ENCODE measurements at places on chromosomes 7 and 10. TPM values are rescaled to one million over a fixed set of nuclear protein-coding genes. Genes with fewer than 3 reads are reported as not detected.

C7orf57 gene
- total RNA-seq: not detected

GSTO1 gene
- total RNA-seq: 258 TPM

PDK4 gene
- total RNA-seq: under 0.01 TPM

FGFR2 gene
- total RNA-seq: under 0.01 TPM

SND1 gene
- total RNA-seq: 294 TPM

LBX1 gene
- not detected for total RNA-seq

HNRNPA2B1 gene
- total RNA-seq: 49.3 TPM

RAB19 gene
- not detected for total RNA-seq

SLC39A12 gene
- not detected for total RNA-seq

RBM20 gene
- under 0.01 TPM for total RNA-seq

EGFR gene
- 63.9 TPM for total RNA-seq

DNA sequence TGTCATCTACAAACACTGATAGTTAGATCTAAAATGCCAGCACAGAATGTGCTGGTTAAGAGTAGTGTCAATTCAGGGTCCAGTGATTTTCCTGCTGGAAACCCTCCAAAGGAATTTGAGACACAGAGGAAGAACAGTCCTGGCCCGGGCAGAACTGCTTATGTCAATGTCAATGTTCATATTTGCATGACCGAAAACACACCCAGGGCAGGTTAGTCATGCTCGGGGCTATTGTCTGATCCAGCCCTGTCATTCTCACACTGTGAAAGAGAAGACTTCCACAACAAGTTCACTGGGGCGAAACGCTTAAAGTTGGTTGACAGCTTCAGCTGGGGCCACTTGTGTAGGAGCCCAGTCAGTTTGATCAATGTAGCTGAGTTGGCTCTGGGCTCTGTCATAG is 139.3 kb downstream of the C1GALT1 start:
- no peak for DNase-seq

- no peak for DNase-seq
Measured at GRCh38 chr7:40753455-40753854, 618.6 kb downstream of the SUGCT start.

GRCh38 chr10:11906714-11907113 is 83.6 kb downstream of the PROSER2 start:
- no peak for DNase-seq

GRCh38 chr10:132816718-132817117 is 30.8 kb upstream of the NKX6-2 start:
- no peak for DNase-seq

- DNase-seq: peak; percentile 57
Measured at GRCh38 chr10:74081192-74081803, 69.3 kb downstream of the AP3M1 start.

GRCh38 chr10:19119191-19119590 is 70.6 kb downstream of the MALRD1 start:
- no peak for DNase-seq

- DNase-seq: peak; percentile 35
Measured at GRCh38 chr7:77799078-77799964, 748 bp downstream of the PHTF2 start.

GRCh38 chr7:94289071-94289470 is 105.6 kb upstream of the COL1A2 start:
- DNase-seq: peak; percentile 91

GRCh38 chr7:131602304-131602993 is 46.0 kb upstream of the PODXL start:
- no peak for DNase-seq

DNA sequence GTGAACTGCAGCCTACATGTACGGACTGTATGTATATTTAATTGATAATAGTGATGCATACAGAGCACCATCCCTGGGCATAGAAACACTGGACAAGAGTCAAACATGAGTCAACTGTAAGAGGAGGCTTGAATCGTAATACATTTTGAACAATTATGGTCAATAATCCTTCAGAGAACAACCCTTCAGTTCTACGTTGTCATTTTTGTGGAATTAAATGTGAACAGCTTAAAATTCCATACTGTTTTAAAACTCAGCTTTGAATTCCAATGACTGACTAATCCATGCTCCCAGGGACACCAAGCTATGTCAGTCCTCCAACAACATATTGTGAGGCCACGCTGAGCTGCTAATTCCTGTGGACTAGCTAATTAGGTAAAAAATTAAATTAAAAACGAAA is 41.5 kb upstream of the KMT2E start:
- DNase-seq: peak; percentile 87

GRCh38 chr10:118901906-118902305 is 127.6 kb upstream of the NANOS1 start:
- DNase-seq: no peak

DNA sequence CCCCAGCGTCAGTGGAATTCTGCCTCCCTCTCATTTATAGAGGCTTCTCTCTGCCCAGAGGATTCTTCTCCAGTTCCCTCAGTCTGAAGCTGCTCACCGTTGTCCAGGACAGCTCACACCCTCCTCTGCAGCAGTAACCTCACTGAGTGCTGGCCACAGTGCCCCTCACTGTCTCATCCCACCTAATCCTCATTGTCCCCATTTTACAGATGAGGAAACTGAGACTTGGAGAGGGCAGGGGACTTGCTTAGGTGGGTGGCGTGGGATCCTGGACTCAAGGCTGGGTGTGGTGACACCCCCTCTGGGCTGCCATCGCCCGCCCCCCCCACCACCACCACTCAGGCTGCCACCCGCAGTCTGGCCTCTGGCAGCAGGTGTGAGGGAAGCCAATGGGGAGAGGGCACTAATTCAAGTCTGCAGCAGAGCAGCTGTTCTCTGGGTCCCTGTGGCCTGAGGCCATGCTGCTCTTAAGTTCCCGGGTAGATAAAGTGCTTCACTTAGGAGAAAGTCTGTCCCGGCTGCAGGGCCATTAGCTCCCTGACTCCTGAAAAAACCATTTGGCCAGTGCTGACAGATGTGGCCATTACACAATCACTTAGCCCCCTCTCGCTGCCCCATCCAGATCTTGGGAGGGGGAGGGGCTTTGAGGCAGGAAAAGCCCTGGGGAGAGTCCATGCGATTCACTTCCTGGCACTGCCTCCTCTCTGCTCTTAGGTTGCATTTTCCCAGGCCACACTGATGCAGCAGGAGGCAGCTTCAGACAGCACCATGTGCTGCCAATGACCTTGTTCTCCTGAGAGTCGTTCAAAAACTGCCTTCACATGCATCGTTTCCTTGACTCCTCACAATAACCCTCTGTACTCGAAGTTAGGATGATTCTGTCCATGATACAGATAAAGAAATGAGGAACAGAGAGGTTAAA is 36.3 kb downstream of the DRGX start:
- DNase-seq: peak; percentile 12

- DNase-seq: peak; percentile 63
Measured at GRCh38 chr10:112985690-112986543, 35.9 kb downstream of the TCF7L2 start.

GRCh38 chr10:14126697-14127440 is 203.9 kb downstream of the FRMD4A start:
- peak; percentile 67 for DNase-seq

GRCh38 chr7:37666026-37666799 is 17.4 kb upstream of the GPR141 start:
- DNase-seq: no peak

DNA sequence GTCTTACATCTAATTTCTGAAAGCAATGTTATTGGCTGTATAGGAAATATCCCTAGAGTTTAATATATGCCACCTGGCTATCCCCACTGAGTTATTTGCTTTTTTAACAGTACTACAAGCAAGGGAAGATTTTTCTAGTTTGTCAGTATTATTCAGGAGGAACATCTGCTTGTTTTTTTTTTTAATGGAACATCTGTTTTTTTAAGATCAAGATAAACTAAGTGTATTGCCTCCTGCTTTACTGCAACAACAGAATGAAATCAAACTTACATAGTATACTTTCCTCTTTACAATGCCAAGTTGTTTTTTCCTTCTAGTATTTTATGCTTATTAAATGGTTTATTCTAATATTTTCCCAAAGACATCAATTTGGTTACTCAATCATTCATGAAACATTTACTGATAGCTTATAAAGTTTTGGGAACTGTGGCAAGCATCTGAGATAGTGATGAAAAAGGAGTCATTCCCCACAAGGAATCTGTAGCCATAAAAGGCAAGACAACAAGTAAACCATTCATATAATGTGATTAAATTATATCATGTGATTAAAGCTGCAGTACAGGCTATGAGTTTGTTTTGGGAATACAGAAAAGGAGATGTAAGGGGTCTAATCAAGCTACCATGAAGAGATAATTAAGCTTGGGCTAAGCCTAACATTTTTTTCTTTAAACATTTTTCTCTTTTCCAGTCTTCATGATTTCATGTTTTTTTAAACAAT is 17.4 kb downstream of the MTPN start:
- DNase-seq: no peak

GRCh38 chr10:132798403-132798802 is 12.5 kb upstream of the NKX6-2 start:
- no peak for DNase-seq

DNA sequence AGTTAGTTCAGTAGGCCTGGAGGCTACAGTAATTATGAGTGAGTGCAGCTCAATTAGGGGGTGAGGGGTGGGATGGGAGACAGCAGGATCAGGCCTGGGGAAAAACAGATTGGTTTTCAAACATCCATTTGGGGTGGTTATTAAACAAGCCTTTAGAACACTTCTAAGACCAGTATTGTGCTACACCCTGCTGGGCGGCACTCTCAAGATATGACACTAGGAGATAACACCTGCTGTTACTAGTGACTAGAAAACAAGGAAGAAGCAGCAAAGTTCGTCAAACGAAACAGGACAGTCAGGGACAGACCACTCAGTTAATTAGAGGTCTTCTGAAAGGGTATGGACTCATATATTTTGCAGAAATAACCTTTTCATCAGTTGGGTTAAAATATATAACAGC is 353.6 kb downstream of the PTEN start:
- DNase-seq: no peak

DNA sequence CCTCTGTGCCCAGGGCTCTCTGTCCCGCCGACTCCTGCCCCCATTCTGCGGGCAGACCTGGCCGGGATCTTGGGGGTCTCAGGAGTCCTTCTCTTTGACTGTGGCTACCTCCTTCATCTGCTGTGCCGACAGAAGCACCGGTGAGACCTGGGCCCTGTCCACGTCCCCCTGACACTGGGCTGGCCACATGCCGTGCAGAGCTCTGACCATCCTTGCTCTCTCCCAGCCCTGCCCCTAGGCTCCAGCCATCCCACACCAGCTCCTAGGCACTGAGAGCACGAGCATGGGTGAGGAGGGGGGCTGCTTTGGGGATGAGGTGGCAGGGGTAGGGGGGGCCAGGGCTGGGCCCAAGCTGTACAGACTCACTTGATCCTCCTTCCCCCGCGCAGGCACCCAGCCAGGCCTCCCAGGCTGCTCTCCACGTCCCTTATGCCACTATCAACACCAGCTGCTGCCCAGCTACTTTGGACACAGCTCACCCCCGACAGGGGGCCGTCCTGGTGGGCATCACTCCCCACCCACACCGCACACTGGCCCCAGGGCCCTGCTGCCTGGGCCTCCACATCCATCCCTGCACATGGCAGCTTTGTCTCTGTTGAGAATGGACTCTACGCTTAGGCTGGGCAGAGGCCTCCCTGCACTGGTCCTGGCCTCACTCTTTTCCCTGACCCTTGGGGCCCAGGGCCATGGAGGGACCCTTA is 4.8 kb upstream of the PILRB start:
- DNase-seq: no peak

DNA sequence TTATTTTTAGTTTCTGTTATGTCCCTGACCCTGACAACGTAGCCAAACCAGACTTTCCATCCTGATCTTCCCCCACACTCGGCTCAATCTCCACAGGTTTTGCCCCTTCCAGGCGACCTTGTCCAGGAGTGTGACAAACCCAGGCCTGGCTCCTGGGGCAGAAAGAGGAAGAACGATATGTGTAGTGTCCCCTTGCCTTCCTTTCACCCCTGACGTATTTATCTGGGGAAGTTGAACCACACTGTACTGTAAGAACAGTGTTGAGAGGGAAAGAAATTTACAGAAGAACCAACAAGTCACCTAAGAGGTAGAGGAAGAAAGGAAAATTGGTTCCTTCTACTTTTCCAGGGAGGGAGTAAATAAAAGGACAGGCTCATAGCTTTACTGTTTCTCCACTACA is 158.0 kb downstream of the VTI1A start:
- no peak for DNase-seq

DNA sequence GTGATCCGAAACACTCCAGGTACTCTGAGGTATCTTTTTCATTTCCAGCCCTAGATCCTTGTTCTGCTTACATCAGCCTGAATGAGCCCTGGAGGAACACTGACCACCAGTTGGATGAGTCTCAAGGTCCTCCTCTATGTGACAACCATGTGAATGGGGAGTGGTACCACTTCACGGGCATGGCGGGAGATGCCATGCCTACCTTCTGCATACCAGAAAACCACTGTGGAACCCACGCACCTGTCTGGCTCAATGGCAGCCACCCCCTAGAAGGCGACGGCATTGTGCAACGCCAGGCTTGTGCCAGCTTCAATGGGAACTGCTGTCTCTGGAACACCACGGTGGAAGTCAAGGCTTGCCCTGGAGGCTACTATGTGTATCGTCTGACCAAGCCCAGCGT is 5.1 kb downstream of the OIT3 start:
- DNase-seq: no peak

GRCh38 chr10:70060389-70060788 is 7.7 kb downstream of the MACROH2A2 start:
- no peak for DNase-seq

DNA sequence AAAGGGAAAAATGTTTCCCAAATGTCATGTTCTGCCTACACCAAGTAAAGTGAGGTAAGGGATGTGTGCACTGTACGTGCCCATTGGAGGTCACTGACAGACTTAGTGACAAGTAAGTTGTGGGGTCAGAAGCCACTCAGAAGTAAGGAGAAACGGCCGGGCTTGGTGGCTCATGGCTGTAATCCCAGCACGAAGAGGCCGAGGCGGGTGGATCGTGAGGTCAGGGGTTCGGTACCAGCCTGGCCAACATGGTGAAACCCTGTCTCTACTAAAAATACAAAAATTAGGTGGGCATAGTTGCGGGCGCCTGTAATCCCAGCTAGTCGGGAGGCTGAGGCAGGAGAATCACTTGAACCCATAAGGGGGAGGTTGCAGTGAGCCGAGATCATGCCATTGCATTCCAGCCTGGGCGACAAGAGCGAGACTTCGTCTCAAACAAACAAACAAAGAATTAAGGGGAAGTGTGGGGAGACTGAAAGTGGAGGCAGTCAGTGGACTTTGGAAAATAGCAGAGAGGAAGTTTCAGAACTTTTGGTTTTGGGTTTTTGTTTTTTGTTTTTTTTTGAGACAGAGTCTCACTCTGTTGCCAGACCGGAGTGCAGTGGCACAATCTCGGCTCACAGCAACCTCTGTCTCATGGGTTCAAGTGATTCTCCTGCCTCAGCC is 114.8 kb downstream of the WDFY4 start:
- no peak for DNase-seq

- DNase-seq: no peak
Measured at GRCh38 chr7:37758501-37759045, 75.0 kb downstream of the GPR141 start.

DNA sequence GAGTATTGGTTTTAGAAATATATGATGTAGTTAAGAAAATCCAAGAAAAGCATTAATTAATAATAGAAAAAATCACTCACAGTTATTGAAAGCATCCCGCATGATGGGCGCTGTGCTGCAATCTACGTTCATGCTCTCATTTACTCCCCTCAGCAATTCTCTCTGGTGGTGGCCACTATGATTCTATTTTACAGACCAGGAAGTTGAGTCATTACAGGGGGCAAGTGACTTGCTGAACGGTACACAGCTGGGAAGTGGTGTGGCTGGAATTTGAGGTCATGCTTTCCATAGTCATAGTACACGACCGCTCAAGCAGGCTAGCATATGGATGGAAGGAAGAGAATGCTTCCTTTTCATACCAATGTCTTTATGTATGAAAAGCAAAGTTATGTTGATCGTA is 117.4 kb downstream of the TES start:
- peak; percentile 99 for DNase-seq
